ENCODE measurements at places on chromosomes 5 and 9.
A peak's percentile ranks its signal among the peaks of the same experiment; 100 is the strongest.

DNA sequence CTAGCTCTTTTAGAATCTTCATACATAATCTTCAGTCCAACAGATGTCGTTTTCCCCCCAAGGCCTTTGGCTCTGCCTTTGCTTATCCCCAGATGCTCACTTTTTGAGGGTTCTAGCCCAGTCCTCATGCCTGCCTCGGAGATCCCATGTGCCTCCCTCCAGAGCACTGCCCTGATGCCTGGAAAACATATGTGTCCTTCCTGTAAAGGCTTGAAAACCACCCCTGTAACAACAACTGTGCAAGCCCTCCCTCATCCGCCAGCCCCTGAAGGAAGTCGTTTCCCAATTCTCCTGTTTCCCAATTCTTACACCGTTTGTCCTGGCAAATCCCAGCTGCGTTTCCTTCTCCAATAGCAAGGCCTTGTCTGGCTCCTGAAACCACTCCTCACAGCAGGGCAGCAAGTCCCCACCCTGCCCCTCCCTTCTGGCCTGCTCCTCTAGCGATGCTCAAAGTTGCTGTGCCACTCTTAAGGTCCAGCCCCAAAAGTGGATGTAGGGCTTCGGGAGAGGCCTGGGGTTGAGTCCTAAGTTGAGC lies 52.2 kb downstream of the SLC36A1 start:
- DNase-seq = no peak

- no peak for DNase-seq
Observed at GRCh38 chr5:172114875-172115422, 73.1 kb downstream of the STK10 start.

DNA sequence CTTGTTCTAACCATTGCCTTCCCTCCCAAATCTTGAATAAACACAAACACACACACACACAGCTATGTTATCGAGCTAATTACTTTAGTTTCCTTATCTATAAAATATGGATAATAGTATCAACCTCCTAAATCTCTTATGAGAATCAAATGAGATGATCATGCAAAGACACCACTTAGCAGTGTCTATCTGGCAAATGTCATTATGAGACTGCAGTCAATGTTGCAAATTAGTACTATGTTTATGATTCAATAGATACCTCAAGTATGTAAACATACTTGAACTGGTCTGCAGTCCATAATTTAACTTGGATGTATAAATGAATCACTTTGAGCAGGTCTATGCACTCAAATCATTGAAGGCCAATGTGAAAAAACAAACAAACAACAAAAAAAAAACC lies 22.2 kb upstream of the ERAP2 start:
- DNase-seq = no peak

DNA sequence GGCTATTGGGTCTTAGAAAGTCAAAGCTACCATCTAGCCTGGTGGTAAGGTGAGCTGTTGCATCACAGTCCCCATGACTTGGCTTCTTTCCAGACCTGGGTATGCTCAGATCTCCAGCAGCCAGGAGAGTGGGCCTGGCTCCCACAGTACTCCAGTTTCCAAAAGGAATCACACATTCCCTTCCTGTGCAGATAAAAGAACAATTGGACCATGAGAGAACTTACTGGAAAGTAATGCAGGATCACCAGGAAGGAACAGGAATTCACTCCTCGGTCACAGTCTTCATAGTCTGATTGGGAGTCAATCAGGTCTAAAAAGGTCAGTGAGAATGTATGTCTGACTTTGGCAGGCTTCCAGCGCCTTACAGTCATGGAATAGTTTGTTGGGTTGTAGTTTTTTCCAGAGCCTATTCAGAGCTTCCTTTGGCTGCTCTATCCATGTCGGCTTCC lies 47.8 kb upstream of the CD180 start:
- no peak for DNase-seq

DNA sequence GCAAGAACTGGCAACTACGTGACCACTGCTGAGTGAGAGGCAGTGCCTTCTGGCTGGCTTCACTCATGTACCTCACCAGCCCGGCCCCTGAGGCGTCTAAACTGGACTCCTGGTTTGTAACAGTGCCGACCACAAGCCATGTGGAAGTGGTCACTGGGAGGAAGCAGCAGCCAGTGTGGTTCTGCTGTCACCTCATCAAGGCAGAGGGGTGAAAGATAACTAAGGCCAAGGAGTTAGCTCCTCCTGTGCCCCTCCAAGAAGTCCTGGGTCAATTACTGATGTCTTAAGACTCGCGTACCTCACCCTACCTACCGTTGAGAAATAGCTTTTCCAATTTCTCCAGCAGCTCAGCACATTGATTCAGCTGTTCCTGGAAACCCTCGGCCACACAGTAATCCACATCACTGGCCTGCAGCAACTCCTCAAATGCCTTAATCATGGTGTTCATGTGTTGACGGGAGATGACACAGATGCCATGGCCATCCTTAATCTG lies 142.9 kb downstream of the CDK5RAP2 start:
- peak; percentile 20 for DNase-seq

DNA sequence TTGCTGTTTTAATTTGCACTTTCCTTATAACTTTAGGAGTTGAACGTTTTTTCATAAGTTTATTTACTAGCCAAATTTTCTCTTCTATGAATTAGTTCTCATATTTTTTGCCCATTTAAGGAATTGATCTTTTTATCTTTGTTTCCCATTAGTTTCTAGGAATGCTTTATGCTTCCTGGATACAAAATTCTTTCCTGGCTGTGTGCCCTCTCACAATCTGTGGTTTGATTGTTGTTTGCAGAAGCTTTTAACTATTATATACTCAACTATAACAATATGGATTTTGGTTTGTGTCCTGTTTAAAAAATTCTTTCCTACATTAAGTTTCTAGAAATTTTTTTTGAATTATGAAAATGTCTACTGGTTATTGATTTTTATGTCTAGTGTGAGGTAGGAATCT lies 206.3 kb downstream of the CSNK1G3 start:
- no peak for DNase-seq

DNA sequence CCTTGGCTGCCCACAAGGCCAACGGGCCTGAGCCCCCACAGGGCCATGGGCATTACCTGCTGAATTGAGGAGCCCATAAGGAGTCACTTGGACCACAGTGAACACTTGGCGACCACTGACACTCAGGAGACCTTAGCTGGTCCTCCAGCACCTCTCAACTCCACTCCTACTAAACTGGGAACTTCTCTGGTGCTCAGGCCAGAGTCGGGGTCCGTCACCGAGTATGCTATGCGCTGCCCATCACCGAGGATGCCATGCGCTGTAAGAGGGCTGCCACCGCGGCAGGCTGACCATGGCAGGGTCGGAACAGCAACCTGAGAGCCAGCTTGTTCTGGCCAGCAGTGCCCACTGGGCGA lies 600 bp upstream of the SQSTM1 start:
- no peak for DNase-seq

DNA sequence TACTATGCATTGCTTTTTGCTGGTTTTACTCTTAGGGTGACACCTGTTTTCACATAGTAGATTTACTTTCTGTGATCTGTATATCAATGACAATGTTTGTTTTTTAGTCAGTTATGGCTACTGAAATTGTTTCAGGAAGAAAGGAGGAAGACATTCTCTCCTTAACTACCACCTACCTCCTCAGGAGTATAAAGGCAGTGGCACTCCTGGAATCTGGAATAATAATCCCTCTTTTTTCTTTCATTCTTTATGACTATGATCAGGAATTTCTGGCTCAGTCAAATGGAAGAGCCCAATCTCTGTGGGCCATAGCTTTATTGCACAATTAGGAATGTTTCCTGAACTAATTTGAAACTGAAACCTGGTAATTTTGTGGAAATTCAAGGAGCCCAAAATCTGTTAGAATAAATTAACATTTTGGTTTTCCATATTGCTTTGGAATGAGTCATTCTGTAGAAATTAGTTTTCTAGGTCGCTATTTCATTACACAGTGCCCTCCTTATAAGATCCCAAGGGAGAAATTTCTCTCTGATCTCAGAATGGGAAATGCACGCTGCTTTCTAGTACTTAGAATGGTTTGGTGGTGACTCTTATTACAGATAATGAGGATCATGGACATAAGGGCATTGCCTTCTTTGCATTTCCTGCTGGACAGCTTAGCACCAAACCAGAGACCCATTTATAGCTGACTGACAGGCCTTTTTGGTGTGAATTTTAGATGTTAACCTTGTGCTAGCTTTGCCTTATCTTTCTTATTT lies 95.3 kb upstream of the VLDLR start:
- peak; percentile 9 for DNase-seq

- DNase-seq = peak; percentile 17
Observed at GRCh38 chr5:171444582-171444981, 25.1 kb downstream of the FGF18 start.

- DNase-seq = no peak
Observed at GRCh38 chr9:122229485-122229837, 704 bp upstream of the LHX6 start.

- DNase-seq = peak; percentile 93
Observed at GRCh38 chr5:83473346-83474160, 2.0 kb downstream of the VCAN start.

GRCh38 chr9:8733131-8733954 lies 933.8 kb upstream of the DMAC1 start:
- no peak for DNase-seq

DNA sequence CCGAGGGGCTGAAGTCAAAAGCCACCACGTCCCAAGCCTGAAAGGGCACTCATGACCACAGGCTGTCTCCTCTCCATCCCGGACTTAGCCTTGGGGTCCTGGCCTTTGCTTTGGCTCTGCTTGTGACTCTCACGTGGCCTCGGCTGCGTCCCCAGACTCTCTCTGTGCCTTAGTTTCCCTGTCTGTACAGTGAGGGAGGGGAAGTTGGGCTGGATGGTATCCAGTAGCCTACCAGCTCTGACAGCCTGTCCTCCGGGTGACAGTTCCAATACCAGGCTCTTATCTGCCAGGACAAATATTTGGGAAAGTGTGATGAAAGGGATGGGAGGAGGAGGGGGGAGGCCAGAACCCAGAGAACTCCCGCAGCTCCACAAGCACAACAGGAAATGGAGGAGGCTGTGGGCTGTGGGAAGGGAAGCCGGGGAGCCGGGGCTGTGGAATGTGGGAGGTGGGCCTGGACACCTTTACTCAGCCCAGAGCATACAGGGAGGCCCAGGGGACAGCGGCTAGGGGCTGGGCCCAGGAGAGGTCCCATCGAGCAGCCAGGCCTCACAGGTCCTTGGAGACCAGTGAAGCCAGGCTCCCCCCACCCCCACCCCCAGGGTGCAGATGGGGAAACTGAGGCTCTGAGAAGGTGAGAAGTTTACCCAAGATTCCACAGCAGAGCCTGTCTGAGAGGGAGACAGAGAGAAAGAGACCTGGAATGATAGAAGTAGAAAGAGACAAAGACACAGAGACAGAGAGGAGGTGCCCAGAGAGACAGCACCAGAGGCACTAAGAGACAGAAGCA lies 18.3 kb downstream of the PDGFRB start:
- peak; percentile 64 for DNase-seq

DNA sequence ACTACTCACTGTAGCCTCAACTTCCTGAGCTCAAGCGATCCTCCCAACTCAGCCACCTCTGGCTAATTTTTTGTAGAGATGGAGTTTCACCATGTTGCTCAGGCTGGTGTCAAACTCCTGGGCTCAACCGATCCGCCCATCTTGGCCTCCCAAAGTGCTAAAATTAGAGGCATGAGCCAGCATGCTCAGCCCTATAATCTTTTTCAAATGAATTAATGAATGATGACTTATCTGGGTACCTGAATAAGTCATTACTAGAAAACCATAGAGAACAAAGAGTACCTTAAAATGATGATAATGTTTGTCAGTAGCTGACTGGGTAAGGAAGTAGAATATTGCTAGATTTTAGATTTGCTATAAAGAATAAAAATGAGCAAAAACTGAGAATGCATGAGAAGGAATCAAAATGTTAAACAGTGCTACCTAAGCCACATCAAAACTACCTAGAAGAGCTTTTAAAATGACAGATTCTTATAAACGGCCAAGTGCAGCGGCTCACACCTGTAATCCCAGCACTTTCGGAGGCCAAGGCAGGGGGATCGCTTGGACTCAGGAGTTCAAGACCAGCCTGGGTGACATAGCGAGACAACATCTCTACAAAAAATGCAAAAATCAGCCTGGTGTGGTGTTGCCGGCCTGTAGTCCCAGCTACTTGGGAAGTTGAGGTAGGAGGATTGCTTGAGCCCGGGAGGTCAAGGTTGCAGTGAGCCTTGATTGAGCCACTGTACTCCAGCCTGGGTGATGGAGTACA lies 13.6 kb downstream of the FNBP1 start:
- no peak for DNase-seq

GRCh38 chr5:60257596-60258271 lies 364.2 kb upstream of the PDE4D start:
- DNase-seq = no peak

- DNase-seq = peak; percentile 94
Observed at GRCh38 chr5:179623906-179624741, 653 bp upstream of the HNRNPH1 start.

GRCh38 chr9:113341712-113342410 lies 1.8 kb upstream of the WDR31 start:
- no peak for DNase-seq

GRCh38 chr9:99814359-99814758 lies 7.3 kb upstream of the NR4A3 start:
- DNase-seq = no peak

GRCh38 chr5:173323106-173323798 lies 5.0 kb downstream of the STC2 start:
- DNase-seq = peak; percentile 4

DNA sequence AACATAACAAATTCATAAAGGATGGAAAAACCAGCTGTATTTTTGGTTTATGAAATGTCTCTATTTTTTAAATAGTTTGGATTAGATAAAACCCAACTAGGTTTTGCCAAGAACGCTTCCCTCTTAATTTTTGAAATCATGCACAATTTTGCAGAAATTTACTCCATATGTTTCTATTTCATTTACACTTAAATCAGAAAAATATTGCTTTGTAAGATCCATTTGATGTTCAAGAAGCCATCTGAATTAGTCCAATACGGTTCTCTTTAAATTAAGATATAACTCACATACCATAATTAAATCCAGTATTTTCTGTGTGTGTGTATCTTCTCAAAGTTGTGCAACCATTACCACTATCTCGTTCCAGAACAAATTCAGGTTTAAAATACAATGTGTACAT lies 78.6 kb upstream of the FBXL7 start:
- DNase-seq = no peak

GRCh38 chr9:121242219-121242958 lies 25.6 kb upstream of the GSN start:
- DNase-seq = peak; percentile 59

DNA sequence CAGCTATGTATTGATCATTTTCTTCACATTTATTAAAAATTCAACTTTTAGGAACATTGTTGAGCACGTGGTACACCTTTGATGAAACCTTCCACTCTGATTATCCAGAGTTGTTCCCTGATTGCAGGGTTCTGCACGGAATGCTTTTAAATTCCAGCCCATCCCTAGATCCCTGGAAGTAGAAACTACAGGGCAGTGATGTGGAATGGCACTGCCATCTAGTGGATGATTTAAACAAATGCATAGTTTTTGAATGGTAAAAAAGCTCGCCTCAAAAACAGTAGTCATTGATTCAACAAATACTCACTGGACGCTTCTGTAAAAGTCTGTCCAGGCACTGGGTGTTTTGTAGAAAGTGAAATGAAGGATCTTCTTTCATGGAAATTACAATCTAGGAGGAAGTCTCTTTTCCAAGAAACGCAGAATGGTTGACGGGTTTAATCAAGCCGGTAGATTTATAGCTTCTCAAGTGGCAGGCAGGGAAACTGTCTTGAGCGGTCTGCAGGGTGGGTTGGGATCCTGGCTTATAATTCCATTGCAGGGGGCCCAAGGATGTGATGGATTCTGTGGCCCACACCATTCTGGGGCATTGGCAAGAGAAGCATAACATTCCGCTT lies 118.4 kb downstream of the ARHGAP26 start:
- DNase-seq = peak; percentile 66

GRCh38 chr5:131672776-131673175 lies 37.7 kb upstream of the RAPGEF6 start:
- no peak for DNase-seq

GRCh38 chr9:38697776-38698300 lies 22.1 kb downstream of the FAM240B start:
- DNase-seq = no peak

Data from EL (cell line).